Stimulated activated CD4-positive, alpha-beta T cell treated with anti-CD3 and anti-CD28 coated beads, TNF-alpha, amount 100 ng/mL, for 48 hours (primary cell): ENCODE measurements at places on chromosomes 16 and 17.

- no peak for DNase-seq
These were observed 57.9 kb downstream of the BRIP1 start for GRCh38 chr17:61805399-61805798.

GRCh38 chr16:85082173-85083050, 29.9 kb downstream of the CIBAR2 start:
- DNase-seq: no peak

- no peak for DNase-seq
These were observed 10.9 kb upstream of the NT5C start for GRCh38 chr17:75142236-75142971.

DNA sequence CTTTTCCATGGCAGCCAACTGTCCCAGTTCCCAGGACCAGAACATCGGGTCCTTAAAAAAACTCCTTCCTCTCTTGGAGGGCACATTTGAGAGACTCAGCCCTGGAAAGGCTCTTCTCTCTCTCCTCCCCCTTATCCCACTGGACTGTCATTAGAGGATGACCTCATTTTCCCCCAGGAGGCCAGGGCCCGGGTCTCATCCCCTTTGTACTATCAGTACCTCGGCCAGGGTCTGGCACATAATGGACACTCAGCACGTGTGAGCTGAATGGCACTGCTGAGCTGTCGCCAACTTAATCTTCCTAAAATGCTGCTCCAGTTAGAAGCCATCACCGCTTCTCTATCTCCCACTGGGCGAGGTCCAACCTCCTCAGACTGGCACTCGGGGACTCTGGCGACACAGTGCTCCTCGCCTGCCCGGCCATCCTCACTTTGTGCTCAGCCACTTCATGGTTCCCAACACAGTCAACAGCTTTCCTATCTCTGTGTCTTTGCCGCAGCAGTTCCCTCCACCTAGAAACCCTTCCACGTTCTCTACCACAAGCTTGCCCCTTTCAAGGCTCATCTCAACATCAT, 3.6 kb upstream of the RHBDL3 start:
- DNase-seq: no peak

DNA sequence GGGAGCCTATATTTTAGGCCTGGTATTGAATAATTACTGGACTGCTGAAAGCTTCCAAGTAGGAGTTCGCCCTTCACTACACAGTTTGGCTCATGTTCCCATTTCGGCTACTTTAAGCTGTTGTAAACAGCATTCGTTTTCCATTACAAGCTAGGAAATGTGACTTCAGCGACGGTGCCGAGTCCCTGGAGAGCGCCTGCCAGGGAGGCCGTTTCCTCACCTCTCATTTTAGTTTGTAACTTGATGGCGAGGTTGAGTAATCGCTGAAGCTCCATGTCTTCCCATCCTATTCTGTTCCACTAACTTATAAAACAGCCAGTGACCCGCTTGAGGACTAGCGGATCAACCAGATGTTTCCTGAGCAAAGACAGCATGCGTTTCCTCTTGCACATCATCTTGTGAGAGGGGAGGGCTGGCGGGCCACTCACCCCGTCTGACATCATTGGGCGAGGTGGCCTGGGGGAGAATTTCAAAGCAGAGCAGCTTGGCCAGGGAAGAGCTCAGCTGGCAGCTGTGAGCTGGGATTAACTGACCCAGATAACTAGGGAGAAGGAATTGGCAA, 32.9 kb downstream of the PCTP start:
- no peak for DNase-seq

DNA sequence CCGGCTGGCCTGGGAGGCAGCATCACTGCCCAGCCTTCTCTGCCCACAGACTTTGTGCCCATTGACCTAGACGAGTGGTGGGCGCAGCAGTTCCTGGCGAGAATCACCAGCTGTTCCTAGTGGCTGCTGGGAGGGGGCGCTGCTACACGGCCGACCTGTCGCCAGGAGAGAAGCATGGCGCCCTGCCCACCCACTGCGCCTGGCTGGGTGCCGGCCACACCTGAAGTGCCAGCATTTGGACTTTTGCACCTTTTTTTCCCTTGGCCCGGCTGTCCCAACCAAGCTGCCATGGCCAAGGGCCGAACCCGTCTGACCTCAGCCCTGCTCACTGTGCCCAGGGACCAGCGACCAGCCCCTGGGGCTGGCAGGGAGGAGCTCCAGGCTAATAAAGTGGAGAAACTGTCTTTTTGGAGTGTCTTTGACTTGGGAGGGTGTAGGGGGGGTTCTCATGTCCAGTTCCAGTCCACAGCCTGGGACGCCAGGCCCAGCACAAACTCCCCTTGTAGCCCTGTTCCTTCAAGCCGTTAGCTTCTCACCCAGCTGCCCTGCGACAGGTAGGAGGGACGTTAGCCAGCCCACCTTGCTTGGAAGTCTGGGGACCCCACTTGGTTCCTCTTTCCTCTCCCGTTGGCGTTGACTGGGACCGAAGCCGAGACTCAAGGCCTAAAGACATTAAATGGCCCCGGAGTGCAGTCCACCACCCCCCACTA, 939 bp upstream of the WDR90 start:
- DNase-seq: no peak

DNA sequence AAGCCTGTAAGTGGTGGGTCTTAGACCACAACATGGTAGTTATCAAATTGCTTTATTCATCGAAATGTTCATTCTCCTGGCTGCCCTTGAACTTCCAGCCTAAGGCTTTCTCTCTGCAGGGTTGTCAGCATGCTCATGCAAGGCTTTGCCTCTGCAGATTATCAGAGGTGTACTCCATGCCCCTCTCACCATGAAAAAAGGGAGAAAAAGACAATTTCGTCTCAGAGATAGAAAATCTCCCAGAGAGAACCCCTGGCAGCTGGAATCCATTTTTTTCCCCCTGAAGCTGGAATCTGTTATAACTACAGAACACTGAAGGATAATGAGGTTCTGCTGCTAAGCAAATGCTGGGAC, 33.9 kb upstream of the METTL9 start:
- DNase-seq: no peak

DNA sequence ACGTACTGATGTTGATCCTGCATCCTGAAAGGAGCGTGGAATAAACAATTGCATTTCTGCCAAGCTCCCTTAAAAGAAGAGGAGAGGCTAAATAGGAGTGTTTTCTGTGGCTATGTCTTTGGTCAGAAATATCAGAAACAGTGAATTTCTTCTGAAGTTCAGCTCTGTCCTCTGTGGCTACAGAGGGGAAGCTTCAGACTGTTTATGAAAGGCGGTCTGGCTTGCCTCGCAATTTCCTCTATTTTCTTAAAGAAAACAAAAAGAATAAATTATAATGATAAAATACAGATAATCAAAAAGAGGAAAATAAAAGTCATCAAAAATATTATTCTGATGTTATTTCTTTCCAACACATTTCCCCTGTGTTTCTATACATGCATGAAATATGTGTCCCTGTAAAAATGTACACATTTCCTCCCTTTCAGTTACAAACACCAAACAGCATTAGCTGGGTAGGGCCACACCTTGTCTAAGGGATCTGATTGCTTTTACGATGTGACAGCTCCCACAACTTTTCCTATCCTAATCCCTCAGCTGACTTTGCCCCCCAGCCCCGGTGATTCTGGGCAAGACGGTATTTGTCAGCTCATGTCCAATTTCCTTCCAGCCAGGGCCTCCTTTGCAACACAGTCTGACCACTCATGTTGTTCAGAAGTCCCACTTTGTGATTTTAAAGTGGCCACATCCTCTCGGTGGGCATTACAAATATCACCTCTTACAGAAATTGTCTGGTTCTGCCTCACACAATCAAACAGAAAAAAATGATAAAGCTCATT, 439.0 kb downstream of the HS3ST3B1 start:
- no peak for DNase-seq

GRCh38 chr17:61179380-61179806, 220.2 kb upstream of the TBX2 start:
- no peak for DNase-seq

GRCh38 chr17:20961586-20961985, 81.2 kb downstream of the USP22 start:
- DNase-seq: no peak

GRCh38 chr17:80822021-80822699, 169.5 kb upstream of the CHMP6 start:
- DNase-seq: no peak

- no peak for DNase-seq
These were observed 12.9 kb downstream of the ZNF423 start for GRCh38 chr16:49842972-49843371.

GRCh38 chr17:18327093-18327492, 12.0 kb downstream of the SMCR8 start:
- no peak for DNase-seq

GRCh38 chr17:19421926-19422325, 10.9 kb downstream of the RNF112 start:
- no peak for DNase-seq

DNA sequence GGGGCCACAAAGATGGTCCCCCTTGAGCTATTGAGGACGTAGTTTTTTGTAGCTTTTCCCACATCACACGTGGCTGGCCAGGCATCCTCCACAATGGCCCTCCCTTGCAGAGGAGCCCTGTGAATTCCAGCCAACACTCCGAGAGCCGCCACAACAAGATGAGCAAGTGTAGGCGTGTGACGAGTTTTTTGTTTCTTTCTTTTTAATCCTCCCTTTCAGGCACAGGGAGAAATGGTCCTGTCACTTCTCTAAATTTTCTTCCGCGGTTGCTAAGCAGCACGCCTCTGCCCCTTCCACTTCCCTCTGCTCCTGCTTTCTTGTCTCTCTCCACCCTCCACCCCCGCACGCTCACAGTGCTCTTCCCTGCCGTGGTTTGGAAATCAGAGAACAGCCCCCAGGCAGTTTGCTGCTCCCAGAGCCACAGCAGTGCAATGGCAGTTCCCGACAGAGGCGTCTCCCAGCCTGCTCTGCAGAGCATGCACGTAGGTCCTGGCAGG, 68.0 kb upstream of the MRTFB start:
- DNase-seq: no peak

DNA sequence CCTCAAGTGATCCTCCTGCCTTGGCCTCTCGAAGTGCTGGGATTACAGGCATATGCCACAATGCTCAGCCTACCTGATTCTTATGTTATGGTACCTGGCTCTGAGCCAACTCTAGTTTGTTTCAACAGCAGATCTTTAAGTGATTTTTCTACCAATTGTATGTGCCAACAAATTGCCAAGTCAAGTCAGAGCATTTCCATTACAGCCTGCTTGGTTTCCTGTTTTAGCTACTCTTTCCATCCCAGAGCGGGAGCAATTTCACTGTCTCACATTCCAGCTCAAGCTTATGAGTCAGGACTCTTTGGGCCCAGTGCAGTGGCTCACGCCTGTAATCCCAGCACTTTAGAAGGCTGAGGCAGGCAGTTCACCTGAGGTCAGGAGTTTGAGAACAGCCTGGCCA, 30.8 kb upstream of the RBBP6 start:
- DNase-seq: no peak

DNA sequence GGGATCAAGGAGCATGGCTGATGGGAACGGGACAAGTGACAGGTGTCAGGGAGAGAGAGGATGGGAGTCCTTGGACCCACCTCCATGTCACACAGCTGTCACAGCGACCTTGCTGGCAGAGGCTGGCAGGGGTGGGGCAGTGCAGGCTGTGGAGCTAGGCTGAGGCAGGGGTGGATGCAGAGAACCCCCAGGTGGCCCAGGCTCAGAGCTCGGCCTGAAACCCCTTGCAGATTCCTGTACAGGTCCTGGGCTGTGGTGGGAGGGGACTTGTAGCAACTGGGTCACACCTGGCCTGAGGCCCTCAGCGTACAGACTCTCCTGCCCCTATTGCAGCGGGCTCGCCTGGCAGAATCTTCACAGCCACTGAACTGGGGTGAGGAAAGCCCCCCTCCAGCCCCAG, 174.1 kb downstream of the NTN1 start:
- DNase-seq: no peak

GRCh38 chr17:69524854-69525253, 110.4 kb downstream of the MAP2K6 start:
- no peak for DNase-seq

DNA sequence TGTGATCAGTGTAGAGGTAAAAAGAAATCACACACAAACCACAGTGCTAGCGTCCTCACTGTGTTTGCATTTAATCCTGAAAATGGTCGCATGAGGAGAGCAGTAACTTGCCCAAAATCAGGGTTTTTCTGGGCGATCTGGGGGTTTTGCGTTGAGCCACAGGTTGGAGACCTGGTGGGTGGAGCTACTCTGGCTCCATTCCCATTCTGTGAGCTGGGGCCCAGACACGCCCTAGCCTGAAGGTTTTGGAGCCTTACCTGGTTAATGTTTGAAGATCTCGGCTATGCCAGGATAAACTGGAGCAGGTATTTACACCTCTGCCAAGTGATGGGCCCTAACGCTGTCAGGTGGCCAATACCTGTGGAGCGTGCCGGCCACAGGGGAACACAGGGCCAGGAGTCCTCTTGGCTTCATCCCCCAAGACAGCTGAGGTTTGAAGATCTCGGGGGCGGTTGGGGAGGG, 48.4 kb downstream of the MPRIP start:
- DNase-seq: no peak

GRCh38 chr16:75289189-75289588, 37.8 kb upstream of the BCAR1 start:
- no peak for DNase-seq

GRCh38 chr16:20938426-20938825, 37.9 kb downstream of the LYRM1 start:
- DNase-seq: no peak
